Thoracic aorta (tissue), 2 donors: ENCODE measurements at places on chromosomes 4 and X. TPM values are rescaled to one million over a fixed set of nuclear protein-coding genes. Genes with fewer than 3 reads are reported as not detected.

The MEPE gene
- not detected for total RNA-seq

The TAF1 gene
- 38.0 TPM for total RNA-seq

The NXF2B gene
- not detected for total RNA-seq

The CXXC4 gene
- total RNA-seq = 1.2 TPM

The TRIM2 gene
- total RNA-seq = 31.7 TPM

The CRLF2 gene
- total RNA-seq = 1.8 TPM

The TCEANC gene
- 2.6 TPM for total RNA-seq

The F8A2 gene
- total RNA-seq = not detected

The INPP4B gene
- total RNA-seq = 30.4 TPM

The IDH3G gene
- total RNA-seq = 91.9 TPM

The WAS gene
- total RNA-seq = 9.1 TPM

The DUX4 gene
- not detected for total RNA-seq

DNA sequence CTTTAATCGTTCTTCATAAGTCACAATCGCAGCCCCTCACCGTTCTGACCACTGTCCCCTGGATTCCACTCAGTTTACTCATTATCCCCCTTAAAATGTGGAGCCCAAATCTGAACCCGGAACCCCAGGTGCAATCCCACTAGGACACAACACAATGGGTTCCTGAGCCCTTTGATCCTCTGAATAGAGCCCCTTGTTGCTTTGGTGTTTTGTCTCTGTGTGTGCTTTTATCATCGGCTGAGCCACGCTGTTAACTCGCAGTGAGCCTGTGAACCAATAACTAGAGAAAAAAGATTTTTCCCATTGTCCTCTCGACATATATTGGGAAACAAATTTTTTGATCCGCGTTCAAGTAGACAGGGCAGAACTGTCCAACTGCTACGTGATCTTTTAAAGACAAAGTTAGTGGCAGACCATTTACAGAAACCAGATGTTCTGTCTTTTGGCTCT, 617 bp upstream of the PDHA1 start:
- DNase-seq = no peak

DNA sequence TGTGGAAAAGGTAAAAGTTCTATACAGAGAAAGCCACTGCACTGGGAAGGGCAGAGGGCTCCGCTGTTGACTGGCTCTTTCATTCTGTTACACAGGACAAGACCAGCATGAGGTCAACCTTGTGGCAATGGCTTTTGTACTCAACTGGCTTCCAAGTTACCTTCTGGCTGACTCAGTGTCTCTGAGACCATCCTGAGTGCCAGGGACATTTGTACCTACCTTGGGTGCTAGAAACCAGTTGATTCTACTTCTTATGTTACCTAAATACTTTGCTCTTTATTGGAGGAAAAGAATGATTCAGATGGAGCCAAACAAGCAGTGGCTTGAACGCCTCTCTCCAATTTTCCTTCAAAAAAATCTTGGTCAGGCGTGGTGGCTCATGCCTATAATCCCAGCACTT, 123.2 kb downstream of the RBM47 start:
- no peak for DNase-seq

DNA sequence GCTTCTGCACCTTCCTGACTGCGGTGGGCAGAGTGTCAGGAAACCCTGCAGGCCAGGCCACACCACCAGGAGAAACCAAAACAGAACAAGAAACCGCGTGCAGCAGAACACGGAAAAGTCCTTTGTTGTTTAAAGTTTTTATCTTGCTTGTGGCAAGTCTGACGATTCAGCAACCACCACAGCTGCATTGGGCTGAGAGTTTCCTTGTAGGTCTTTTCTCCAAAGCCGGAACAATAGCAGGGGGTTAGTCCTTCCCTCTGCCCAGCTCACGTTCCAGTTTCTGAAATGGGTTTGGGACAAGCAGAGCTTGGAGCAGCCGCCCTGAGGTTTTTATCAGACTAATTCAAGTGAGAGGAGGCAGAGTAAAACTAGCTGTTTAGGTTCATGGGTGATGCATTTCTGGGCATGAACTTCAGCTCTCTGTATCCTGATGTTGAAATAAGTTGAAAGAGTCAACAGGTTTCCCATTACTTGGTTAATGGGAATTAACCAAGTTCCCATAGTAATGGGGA, 216.9 kb downstream of the PTTG2 start:
- no peak for DNase-seq

DNA sequence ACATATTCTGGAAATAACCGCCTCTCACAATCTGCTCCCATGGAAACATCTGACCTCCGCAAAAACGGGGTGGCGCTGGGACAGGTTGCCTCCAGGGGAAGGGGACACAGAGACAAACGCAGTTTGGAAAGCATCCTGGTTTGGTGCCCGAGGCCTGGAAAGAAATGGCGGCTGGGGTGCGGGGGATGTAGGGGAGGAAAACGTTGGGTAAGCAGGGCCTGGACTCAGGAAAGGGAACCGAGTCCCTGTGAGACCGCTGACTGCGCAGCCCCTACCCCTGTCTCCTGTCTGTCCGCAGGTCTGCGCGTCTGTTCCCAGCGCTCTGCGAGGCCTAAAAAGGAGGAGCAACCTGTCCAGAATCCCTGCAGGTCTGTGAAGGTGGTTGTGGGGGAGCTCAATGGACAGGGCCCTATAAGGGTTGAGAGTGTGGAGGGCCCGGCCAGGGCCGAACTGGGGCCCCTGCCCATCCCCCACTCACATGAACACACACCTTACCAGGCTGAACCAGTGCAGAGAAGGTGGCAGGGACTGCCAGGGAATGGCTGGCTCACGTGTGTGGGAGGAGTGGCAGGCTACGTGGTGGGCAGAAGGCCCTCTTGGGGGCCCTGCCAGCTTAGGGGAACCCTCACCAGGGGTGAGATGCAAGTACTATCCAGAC, 672 bp downstream of the TCEAL3 start:
- DNase-seq = no peak

- DNase-seq = no peak
Measured at GRCh38 chr4:98528882-98529281, 129.5 kb downstream of the TSPAN5 start.

DNA sequence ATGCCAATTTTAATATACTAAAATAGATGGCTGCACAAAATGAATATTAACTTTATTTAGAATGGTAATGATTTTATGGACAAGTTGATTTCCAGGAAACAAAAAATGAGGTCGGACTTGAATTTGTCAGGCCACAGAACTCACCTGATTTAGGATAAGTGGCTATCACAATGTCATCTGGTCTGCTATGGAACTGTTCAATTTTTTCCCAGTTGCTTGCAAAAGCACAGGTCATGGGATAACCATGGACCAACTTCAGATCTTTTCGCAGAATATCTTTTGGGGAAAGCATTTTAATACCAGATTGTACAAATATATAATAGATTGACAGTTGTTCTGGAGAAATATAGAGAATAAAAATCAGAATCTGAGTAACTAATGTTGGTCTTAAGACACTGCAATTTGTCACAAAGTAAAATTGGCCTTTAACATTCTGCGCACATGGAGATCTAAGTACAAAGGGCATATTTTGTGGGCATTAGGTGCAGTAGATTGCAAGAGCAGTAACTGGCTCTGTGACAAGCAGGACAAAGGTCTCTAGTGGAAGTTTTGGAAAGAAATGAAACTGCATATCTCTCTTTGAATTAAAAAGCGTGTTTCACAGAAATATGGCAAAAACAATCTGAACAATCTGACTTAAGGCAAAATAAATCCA, 5.4 kb downstream of the SULT1B1 start:
- no peak for DNase-seq

- no peak for DNase-seq
Measured at GRCh38 chrX:87434618-87435017, 83.0 kb upstream of the KLHL4 start.

GRCh38 chrX:12930150-12930549, 23.7 kb downstream of the TLR8 start:
- DNase-seq = no peak

GRCh38 chr4:45043911-45044310, 317.6 kb upstream of the GNPDA2 start:
- DNase-seq = no peak

- no peak for DNase-seq
Measured at GRCh38 chrX:133794126-133794525, 191.3 kb downstream of the GPC3 start.

GRCh38 chrX:24498181-24498580, 33.1 kb downstream of the PDK3 start:
- DNase-seq = no peak

- DNase-seq = no peak
Measured at GRCh38 chr4:159374749-159375530, 272.1 kb downstream of the RAPGEF2 start.

DNA sequence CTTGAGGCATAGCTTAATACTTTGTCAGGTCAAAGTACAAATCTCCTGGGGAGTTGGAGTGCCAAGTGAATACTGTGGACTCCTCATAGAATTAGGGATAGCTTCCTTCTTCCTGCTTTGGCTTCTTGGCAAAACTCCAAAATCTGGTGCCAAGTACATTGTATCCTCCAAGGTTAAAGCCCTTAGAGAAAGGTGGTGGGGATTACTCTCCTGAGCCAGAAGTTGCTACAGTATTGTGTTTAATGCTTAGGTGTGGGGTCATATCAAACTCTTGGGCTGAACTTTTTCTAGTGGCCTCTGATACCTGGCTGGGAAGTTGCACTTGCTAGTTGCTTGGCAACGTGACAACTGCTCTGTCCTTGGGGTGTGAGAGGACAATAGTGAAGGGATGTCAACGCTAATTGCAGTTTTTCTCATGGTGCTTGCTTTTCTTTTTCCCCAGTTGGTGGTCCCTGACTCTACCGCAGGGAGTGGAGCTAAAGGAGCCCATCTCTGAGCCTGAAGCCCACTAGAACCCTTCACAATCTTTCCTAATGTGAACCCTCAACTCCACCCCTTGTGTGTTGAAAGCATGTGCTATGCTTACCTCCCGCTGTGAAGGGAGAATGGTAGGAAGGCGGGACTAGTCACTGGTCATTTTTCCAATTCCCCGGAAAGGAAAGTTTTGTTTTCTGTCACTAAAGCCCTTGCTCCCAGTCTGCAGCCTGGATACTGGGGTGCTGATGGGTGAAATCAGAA, 35.5 kb downstream of the DLG3 start:
- DNase-seq = no peak

- DNase-seq = no peak
Measured at GRCh38 chrX:38612281-38612680, 50.9 kb downstream of the TSPAN7 start.

DNA sequence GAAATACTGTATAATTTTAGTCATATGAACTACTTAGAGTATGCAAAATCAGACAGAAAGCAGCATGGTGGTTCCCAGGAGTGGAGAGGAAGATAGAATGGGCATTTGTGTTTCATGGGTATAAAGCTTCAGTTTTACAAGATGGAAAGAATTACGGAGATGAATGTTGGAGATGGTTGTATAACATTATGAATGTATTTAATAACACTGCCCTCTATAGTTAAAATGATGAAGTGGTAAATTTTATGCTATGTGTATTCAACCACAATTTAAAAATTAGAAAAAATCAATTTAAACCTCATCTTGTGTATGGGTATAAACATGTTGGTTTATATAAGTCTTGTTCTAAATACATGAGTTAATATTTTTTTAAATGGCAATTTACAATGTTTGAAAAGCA, 521.1 kb downstream of the FSTL5 start:
- DNase-seq = no peak

DNA sequence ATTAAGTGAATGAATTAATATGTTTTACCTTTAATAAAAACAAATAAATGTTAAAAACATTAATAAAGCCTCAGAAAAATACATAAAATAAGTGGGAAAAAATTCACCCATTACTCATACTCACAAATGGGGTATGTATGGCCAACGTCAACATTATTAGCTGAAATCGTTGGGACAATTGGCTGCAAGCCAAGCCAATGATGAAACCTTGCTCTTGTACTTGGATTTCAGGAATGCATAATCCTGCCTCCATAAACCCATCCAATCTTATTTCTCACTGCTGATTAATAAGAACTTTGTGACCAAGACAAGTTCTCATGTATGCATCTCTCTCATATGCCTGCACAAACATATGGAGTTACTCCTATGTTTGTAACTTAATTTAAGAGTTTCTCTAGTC, 35.3 kb upstream of the ADAMTS3 start:
- DNase-seq = no peak

DNA sequence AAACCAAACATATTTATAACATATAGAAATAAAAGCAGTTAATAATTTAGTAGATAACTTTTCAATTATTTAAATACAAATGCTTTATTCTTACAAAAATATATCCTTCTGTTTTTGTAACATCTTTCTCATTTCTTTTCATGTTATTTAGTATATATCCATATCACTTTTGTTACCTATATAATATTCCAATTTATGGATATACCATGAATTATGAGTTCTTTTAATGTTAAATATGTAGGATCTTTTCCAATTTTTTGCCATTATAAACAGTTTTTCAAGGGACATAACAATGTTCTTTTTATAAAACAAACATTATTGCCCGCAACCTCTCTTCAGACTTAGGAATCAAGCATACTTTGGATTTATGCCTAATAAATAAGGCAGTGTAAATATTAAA, 151.6 kb downstream of the PRDM5 start:
- DNase-seq = no peak

GRCh38 chr4:155675709-155676429, 9.2 kb downstream of the GUCY1A1 start:
- DNase-seq = no peak

GRCh38 chr4:150152766-150153165, 74.5 kb downstream of the DCLK2 start:
- no peak for DNase-seq

GRCh38 chrX:40152741-40153344, 55.1 kb upstream of the BCOR start:
- DNase-seq = no peak

GRCh38 chr4:2836391-2836859, 7.2 kb upstream of the ADD1 start:
- no peak for DNase-seq

DNA sequence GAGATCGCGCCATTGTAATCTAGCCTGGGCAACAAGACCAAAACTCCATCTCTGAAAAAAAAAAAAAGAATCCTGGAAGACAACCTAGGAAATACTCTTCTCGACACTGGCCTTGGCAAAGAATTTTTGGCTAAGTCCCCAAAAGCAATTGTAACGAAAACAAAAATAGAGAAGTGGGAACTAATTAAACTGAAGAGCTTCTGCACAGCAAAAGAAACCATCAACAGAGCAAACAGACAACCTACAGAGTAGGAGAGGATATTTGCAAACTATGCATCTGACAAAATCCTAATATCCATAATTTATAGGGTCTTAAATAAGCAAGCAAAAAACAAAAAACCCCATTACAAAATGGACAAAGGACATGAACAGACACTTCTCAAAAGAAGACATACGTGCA, 76.5 kb upstream of the DUSP21 start:
- no peak for DNase-seq
